ENCODE measurements at places on chromosomes 5 and 9.
A peak's percentile ranks its signal among the peaks of the same experiment; 100 is the strongest.

DNA sequence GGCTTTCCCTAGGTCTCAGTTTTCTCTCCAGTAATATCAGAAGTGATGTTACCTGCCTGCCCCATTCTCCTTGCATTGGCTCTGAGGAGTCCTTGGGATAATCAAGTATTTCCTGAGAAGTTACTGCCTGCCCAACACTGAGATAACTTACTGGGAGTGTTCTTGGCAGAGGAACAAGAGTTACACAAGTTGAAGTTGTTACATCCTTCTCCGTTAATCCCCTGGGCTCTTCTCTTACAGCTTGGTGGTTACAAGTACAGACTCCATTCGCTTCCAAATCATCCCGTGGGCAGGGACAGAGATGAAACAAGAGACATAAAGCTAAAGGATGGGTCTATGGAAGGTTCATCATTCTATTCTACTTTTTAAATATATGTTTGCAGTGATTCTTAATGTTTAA is 74.1 kb upstream of the SAP30L start:
- DNase-seq = peak; percentile 51

GRCh38 chr5:35776757-35777156 is 79.9 kb upstream of the IL7R start:
- DNase-seq = no peak

DNA sequence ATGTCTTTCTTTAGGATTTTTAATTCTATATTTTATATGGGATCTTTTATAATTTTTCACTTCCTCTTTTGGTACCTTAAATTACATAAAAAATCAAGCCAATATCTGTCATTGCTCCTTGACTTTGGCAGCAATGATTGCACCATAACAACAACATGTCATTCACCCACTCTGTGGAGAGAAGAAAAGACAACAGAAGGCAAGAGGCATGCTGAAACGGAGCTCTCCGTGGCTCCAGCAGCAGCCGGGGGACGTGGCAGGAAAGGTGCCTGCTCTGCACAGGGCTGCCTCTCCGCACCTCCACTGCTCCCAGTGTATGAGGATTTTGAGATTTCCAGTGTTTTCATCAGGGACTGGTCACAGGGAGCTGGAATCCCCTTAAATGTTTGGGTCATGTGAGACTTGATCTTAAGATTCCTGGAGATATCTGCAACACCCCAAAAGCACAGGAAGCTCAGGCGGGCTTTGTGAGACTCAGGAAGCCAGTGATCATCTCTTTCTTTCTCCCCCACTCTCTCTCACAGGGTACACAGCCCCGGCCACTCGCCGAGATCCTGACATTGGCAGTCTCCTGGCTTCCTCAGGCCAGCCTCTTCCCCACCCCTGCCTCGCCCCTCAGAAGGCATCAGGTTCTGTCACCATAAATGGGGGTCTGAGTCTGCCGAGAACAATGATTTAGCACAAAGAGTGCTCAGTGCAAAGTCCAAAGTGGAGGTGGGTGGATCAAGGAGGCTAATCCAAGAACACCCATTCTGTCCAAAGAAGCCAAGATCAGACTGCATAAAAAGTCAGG is 74.6 kb downstream of the ACTL7B start:
- DNase-seq = no peak

DNA sequence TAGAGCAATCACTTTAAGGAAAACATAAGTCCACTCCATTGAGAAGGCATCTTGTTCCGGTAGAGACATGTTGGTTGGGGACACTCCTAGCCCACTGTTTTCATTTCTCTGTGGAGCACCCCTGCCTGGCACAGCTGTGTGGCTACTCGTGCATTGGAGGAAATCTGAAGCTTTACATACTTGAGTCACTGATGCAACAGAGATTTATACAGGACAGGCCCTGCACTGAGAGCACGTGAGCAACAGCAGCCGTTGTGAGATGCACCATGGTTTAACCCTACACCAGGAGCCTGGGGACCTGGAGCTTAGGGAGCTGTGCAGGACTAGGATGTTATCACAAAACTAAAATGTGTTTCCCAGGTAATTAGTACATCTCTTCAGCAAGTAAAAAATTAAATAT is 230.7 kb upstream of the IRX1 start:
- DNase-seq = no peak

- DNase-seq = no peak
These were observed 9.9 kb upstream of the HMCN2 start for GRCh38 chr9:130255631-130256134.

Measured in RWPE1 (cell line).